Muscle of leg (tissue), 16 donors: ENCODE measurements at places on chromosomes 7 and 10. TPM values are rescaled to one million over a fixed set of nuclear protein-coding genes. Genes with fewer than 3 reads are reported as not detected.
A peak's percentile ranks its signal among the peaks of the same experiment; 100 is the strongest.

DNA sequence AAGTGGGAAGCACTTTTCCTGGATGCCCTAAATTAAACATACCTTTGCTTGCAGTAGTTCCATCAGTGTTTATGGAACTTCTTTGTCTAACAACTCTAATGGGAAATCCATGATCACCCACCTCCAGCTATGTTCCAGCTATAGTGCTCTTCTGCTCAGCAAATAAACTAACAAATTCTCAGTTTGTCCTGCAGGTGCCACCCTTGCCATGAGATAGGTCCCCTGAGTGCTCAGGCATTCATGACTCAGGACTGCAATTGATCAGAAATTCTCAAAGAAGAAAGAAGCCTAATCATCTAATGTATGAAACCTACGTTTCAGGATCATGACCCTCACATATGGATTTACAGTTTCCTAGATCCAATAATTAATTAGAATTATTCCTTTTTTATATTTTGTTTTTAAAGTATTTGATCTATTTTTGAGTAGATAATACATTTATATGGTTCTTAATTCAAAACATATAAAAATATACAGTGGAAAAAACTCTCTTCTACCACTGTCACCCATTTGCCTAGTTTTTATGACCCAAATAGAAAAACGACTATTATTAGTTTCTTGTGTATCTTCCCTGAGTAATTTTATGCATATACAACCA, 48.7 kb upstream of the DYNC1I1 start:
- peak; percentile 14 for DNase-seq
- H3K27ac ChIP-seq = no peak overlapping the region
- H3K4me1 ChIP-seq = no peaks in the 10 kb centered on the region
- H3K27me3 ChIP-seq = no peaks in the 10 kb centered on the region
- H3K36me3 ChIP-seq = no peaks in the 10 kb centered on the region

DNA sequence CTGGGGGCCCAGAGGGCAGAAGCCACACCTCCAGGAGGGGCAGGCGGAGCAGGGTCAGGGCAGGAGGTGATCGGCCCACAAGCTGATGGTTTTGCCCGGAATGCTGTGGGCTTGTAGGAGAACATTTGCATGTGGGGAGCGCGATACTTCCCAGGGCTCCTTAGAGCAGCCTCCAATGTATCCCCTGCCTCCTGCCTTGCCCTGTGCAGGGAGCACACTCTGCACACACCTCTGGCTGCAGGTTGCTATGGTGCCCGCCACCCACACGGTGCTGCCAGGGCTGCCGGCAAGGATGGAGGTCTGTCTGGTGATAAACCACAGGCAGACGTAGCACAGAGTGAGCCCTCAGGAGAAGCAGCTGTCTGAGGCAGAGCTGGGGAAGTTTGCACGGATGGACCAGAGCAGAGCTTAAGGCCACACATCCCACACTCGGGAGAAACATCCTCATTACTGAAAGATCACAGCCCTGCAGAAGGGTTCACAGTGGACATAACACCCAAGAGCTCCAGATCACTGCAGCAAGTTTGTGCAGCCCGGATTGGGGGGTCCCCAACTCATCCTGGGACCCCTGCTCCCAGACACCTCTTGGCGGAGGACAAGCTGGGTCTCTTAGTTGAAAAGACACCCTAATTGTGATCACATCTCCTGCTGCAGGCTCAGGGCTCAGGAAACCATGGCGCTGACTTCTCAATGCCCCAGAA, 41.8 kb downstream of the VIPR2 start:
- no peak for DNase-seq
- H3K27me3 ChIP-seq = no peaks in the 10 kb centered on the region
- H3K4me3 ChIP-seq = no peak overlapping the region
- H3K36me3 ChIP-seq = peaks cover 3% of the 10 kb centered on the region
- H3K4me1 ChIP-seq = peaks cover 53% of the 10 kb centered on the region

- no peak for DNase-seq
- H3K27me3 ChIP-seq = no peaks in the 10 kb centered on the region
- peaks cover 7% of the 10 kb centered on the region for H3K4me1 ChIP-seq
- no peak overlapping the region for H3K27ac ChIP-seq
- no peak overlapping the region for H3K4me3 ChIP-seq
Measured at GRCh38 chr7:75725306-75725705, 13.4 kb downstream of the HIP1 start.

- peaks cover 44% of the 10 kb centered on the region for H3K4me1 ChIP-seq
- no peaks in the 10 kb centered on the region for H3K27me3 ChIP-seq
- H3K36me3 ChIP-seq = peaks cover 25% of the 10 kb centered on the region
- peak overlapping the region; percentile 92 for H3K27ac ChIP-seq
- peak overlapping the region; percentile 39 for H3K4me3 ChIP-seq
- DNase-seq = peak; percentile 90
Measured at GRCh38 chr7:4725014-4725849, 43.1 kb downstream of the FOXK1 start.

- H3K27me3 ChIP-seq = no peaks in the 10 kb centered on the region
- H3K36me3 ChIP-seq = no peaks in the 10 kb centered on the region
Measured at GRCh38 chr10:90494183-90494582, 363.7 kb downstream of the HTR7 start.

DNA sequence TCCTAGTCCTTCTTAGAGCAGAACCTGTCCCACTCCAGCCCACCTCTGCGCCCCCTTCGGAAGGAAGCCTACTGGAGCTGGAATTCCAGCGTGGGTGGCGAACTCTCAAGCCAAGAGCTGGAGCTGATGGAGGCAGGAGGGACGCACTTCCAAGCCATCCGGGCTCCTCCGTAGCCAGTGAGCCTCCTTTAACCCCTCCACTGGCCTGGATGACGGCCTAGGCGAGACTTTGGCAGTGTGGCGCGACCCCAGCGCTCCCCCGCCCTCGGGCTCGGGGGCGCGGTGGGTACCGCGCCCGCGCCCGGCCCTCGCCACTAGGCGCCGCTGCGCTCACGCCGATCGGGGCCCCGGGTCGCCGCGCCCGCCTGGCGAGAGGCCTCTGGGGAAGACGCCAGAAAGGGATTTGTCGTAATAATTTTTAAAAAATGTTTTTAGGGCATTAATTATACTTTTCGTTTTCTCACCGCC, 5.1 kb upstream of the EMX2 start:
- peaks cover 52% of the 10 kb centered on the region for H3K4me1 ChIP-seq
- no peak overlapping the region for H3K27ac ChIP-seq
- no peaks in the 10 kb centered on the region for H3K36me3 ChIP-seq
- no peak for DNase-seq
- peaks cover 97% of the 10 kb centered on the region for H3K27me3 ChIP-seq
- H3K4me3 ChIP-seq = peak overlapping the region; percentile 23

- DNase-seq = no peak
- no peak overlapping the region for H3K4me3 ChIP-seq
- H3K36me3 ChIP-seq = peaks cover 4% of the 10 kb centered on the region
- H3K27ac ChIP-seq = no peak overlapping the region
- no peaks in the 10 kb centered on the region for H3K27me3 ChIP-seq
Measured at GRCh38 chr10:34288634-34289033, 526.5 kb downstream of the PARD3 start.

GRCh38 chr10:51468424-51468823, 231.0 kb downstream of the CSTF2T start:
- no peaks in the 10 kb centered on the region for H3K36me3 ChIP-seq
- no peaks in the 10 kb centered on the region for H3K27me3 ChIP-seq
- H3K4me1 ChIP-seq = no peaks in the 10 kb centered on the region
- H3K27ac ChIP-seq = no peak overlapping the region
- no peak for DNase-seq

GRCh38 chr10:6328699-6329423, 126.1 kb downstream of the PFKFB3 start:
- no peaks in the 10 kb centered on the region for H3K36me3 ChIP-seq
- DNase-seq = peak; percentile 56
- H3K4me3 ChIP-seq = no peak overlapping the region
- H3K27ac ChIP-seq = peak overlapping the region; percentile 67

GRCh38 chr7:139735466-139735865, 42.3 kb downstream of the HIPK2 start:
- no peak overlapping the region for H3K4me3 ChIP-seq
- no peak for DNase-seq
- no peak overlapping the region for H3K27ac ChIP-seq
- H3K27me3 ChIP-seq = no peaks in the 10 kb centered on the region

- peaks cover 81% of the 10 kb centered on the region for H3K36me3 ChIP-seq
- no peaks in the 10 kb centered on the region for H3K27me3 ChIP-seq
- DNase-seq = no peak
- H3K4me1 ChIP-seq = peaks cover 10% of the 10 kb centered on the region
- H3K27ac ChIP-seq = no peak overlapping the region
Measured at GRCh38 chr7:2212906-2213305, 19.8 kb downstream of the MAD1L1 start.

GRCh38 chr7:55475855-55476803, 96.2 kb downstream of the VOPP1 start:
- no peak overlapping the region for H3K4me3 ChIP-seq
- no peak overlapping the region for H3K27ac ChIP-seq
- no peak for DNase-seq
- no peaks in the 10 kb centered on the region for H3K27me3 ChIP-seq
- peaks cover 2% of the 10 kb centered on the region for H3K36me3 ChIP-seq

GRCh38 chr10:36880898-36881297, 244.5 kb upstream of the ANKRD30A start:
- H3K27ac ChIP-seq = no peak overlapping the region
- H3K4me1 ChIP-seq = no peaks in the 10 kb centered on the region
- no peaks in the 10 kb centered on the region for H3K27me3 ChIP-seq

OR2A12 gene
- total RNA-seq = not detected

NXPH1 gene
- total RNA-seq = not detected
